ENCODE measurements at places on chromosomes 7 and 10.

- no peak for DNase-seq
Observed at GRCh38 chr10:47027108-47027783, 116.0 kb downstream of the PTPN20 start.

DNA sequence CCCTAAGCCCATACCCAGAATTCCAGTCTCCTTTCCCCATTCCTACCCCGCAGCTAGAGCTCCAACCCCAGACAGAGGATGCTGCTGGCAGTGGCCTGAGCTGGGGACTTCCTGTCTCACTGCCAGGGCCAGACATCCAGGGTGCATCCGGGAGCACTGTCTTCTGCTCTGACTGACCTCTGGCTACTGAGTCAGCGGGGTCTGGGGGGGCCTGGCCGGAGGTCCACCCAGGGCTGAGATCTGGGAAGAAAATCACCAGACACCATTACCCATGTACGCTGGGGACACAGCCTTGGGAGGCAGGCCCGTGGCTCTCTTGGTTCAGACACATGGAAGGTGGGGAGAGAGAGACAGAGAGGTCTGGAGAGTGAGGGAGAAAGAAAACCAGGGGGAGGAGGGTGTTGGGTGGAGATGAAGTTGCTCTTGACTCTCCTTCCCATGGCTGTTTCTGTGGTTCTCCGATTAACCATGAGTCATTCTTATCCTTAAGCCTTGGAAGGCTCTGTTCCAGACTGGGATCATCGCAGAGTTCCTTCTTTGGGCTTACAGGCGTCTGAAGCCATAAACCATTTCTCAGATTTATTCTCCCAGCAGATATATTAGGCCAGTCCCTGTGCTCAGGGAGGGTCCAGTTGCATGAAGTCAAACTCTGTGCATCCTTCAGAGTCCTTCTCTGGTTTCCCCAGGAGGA, 23.6 kb downstream of the TSPAN15 start:
- DNase-seq: no peak

GRCh38 chr7:94943134-94943533, 35.7 kb downstream of the PPP1R9A start:
- DNase-seq: no peak

DNA sequence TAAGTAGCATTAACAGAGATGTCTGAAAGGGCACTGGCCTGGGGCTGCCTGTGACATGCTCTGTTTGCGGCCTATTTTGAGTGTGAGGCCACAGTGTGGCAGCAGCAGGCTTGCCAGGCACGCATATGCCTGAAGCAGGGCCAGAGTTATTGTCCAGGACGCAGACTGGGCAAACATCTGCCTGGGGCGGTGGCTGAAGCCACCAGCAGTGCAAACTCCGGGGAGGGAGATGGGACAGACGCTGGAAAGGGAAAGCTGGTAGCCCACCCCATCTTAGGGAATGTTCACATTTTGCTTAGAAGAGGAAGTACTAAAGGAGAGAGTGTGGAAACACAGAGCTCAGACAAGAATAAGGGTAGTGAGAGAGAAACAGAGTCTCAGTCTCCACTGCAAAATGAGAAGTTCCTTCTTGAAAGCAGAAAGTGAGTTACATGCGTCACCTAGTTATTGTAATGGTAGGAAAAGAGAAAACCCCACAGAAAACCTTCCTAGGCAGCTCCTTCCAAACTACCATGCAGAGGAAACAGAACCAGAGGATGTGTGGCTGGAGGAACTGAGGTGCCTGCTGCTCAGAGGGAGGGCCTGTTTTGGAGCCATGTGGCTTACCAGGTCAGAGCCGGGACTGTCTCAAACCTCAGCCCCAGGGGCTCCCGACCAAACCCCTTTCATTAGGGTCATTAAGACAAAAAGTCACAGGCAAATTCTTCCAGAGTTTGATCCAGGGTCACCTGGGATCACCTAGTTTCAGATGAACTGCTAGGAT, 14.5 kb downstream of the AKR1B1 start:
- DNase-seq: peak; percentile 11

DNA sequence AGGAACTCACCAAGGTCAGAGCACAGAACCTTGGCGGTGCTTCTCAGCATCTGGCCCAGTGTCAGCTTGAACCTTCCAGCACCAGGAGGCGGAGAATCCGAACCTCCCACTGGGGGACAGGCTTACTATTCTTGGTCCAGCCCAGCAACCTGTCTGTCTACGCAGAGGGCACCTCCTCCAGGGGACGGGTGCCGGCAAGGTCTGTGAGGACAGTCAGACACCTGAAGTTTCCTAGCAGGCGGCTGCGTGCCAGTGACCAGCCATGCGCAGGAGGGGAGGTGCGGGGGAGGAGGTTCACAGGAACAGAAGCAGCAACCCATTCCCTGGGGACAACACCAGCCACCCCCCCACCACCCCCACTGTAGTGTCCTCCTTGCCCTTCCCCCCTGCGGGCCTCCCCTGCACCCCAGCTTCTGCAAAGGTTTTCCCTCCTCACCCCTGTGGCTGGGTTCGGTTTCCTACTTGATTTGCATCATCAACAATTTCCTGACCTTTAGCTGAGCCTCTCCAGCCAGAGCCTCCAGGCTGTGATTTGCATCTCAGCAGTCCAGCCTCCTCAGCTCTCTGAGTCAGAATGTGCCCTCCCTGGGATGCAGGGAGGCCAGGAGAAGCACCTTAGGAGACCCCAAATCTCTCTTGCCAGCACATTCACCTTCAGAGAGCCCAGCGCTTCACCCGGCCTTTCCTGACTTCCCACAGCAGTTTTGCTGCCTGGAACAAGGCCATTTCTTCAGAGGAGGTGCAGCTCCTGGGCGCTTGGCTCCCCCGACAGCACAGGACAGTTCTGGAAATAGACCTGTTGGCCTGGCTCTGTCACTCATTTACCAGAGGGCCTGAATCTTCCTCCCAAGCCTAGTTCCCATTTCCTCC, 107.5 kb upstream of the NPS start:
- no peak for DNase-seq

GRCh38 chr7:101428093-101428866, 65.6 kb downstream of the COL26A1 start:
- DNase-seq: no peak

- DNase-seq: no peak
Observed at GRCh38 chr10:29394321-29394932, 105.6 kb downstream of the LYZL1 start.

- no peak for DNase-seq
Observed at GRCh38 chr7:137664846-137665245, 181.9 kb downstream of the DGKI start.

All from DMS53 (cell line).